ENCODE measurements at places on chromosomes 12 and 14. TPM values are rescaled to one million over a fixed set of nuclear protein-coding genes. Genes with fewer than 3 reads are reported as not detected.

The CMA1 gene
- not detected for total RNA-seq

The KCNH5 gene
- total RNA-seq = not detected

The CAPZA3 gene
- total RNA-seq = not detected

The NOS1 gene
- total RNA-seq = under 0.01 TPM

The MYBPC1 gene
- not detected for total RNA-seq

Measured in nasal cavity respiratory epithelium epithelial cell of viscerocranial mucosa (primary cell).